Stimulated activated CD8-positive, alpha-beta memory T cell treated with anti-CD3 and anti-CD28 coated beads, Interleukin-4, amount 100 ng/mL, for 1 hour (primary cell): ENCODE measurements at places on chromosomes 11 and 22.

GRCh38 chr11:18668131-18668530 lies 30.4 kb upstream of the TMEM86A start:
- no peak for DNase-seq

DNA sequence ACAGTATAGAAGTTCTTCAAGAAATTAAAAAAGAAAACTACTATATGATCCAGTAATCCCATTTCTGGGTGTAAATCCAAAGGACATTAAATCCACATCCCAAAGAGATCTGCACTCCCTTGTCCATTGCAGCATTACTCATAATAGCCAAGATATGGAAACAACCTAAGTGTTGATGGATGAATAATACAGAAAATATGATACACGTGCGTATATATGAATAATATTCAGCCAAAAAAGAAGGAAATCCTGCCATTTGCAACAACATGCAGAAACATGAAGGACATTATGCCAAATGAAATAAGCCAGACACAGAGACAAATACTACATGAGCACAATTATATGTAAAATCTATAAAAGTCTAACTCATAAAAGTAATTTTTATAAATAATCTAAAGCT lies 306.3 kb upstream of the ANO3 start:
- no peak for DNase-seq

DNA sequence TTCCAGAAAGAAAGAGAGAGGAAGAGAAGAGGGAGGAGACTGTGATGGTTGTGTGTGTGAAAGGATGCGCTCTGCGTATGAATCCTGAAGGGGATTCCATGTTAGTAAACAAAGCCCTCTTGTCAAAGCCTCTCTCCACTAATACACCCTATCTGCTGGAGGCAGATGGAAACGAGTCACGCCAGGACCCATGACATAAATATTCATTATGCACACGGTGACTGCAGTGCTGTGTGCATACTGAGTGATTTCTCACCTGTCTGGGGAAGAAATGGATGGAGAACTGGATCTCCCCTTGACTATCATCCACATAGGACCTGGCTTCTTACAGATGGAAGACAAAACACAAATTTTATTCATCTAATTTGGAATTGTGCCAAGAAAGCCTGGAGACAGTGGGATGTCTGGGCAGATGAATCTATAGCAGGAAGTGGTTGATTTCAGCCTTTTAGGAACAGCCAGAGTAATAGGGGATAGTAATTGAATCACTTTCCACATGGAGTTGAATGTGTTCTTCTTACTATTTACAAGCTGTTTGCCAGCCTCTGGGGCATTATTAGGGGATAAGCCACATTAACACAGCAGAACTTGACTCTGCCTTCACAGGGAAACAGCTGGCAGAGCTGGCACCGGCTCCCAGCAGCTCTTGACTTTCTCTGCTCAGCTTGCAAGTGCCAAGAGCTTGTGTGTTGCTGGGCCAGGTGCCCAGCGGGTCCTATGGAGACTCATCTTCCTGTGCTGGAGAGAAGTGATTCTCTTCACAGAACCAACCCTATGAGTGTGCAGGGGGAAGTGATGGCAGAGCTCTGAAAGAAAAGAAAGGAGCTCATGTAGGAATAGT lies 9.0 kb downstream of the MTNR1B start:
- DNase-seq = no peak

GRCh38 chr11:116468699-116469098 lies 304.1 kb downstream of the BUD13 start:
- no peak for DNase-seq

- no peak for DNase-seq
Measured at GRCh38 chr11:13834463-13834862, 128.1 kb upstream of the SPON1 start.

- no peak for DNase-seq
Measured at GRCh38 chr11:15967966-15968365, 388.4 kb downstream of the SOX6 start.

DNA sequence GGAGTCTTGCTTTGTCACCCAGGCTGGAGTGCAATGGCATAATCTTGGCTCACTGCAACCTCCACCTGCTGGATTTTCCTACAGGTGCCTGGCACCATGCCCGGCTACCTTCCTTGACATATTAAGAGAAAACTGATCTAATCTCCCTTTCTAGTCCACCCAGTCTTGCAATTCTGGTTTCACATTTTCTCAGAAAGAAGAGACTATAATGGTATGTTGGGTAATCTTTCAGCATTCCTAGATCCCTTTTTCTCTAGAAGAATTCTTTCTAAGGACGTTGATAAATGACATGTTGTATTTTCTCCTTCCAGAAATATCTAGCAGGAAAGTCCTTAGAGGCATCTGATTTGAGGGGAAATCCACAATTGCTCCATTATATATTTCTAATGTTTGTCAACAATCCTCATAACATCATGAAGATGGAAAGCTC lies 10.4 kb upstream of the HSPA8 start:
- no peak for DNase-seq

DNA sequence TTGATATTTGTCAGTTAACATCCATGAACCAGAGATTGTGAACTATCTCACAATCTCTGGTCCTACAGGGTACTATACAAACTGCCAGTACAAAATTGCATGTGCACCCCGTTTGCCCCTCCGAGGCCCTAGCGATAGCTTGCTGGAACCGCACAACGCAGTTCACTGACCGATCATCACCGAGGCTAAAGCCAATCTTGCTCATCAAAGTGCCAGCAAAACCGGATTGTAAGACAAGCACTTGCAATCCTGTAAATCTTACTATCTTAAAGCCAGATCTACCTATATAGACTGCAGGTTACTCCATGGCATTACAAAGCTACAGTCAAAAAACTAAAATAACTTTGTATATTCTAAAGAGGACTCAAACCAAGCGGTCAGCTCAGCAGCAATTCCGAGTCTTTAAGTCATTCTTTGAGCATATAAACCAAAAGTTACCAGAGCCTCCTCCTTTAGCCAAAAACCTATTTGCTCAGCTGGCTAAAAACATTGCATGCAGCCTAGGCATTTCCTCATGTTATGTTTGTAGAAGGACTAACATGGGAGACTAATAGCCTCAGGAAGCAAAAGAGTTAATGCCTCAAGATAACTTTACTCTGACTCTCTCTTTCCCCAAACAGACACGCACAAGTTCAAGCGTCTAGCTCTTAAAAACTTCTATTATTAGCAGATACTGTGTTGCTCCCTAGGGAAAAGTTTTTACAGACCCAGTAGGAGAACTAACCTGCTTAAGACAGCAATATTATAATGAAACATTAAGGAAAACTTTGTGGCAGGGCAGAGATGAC lies 30.7 kb upstream of the CPT1A start:
- DNase-seq = no peak

DNA sequence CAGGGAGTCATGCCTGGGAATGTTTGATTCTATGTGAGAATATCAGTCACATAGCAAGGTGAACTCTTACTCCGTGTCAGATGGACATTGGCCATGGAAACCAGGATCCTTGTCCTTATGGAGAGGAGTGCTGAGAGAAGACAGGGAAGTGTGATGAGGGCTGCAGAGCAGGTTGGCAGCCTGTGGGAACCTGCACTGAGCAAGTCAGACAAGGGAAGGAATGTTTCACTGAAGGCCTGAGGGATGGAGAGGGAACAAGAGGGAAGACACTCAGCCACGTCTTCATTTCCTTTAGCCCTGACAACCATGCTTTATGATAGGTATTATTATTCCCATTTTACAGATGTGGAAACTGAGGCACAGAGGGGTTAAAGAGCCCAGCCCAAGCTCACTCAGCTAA lies 38.4 kb upstream of the HORMAD2 start:
- DNase-seq = no peak

DNA sequence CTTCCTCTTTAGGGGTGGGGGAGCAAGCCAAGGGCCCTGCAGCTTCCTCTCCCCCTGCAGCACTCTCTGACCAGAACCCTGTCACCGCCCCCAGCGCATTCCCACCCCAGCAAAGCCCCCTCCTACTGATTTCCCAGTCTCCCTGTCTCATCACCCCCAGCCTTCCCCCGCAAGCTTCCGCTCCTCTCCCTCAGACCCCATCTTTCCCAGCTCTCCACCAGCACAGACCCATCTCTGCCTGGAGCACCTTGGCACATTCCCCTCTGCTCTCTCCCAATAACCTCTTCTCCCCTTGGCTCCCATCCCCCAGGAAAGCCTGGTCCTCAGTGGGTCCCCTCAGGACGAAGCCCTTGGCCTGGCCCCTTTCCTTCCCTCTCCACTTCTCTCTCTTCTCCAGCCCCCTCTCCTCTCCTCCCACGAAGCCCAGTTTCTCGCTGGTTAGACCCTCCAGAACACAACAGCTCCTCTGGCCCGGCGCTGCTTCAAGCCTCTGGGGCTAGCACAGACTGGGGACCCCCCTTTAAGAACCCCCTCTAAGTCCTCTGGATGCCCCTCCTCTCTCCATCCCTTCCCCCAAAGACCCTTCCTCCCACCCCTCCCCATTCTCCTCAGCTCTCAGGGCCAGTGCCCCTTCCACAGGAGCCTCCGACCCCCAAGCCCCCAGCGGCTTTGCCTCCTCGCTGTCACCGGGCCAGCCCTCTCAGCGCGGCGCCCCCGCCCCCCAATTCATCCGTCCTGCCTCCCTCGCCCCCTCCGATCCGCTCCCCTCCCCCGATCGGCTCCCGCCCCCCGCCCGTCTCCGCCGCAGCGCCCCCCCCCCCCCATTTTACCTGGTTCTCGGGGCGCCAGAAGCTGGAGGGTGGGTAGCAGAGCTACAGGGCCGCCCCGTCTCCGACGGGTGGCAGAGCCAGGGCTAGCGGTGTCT lies 594 bp downstream of the NRXN2 start:
- DNase-seq = no peak

DNA sequence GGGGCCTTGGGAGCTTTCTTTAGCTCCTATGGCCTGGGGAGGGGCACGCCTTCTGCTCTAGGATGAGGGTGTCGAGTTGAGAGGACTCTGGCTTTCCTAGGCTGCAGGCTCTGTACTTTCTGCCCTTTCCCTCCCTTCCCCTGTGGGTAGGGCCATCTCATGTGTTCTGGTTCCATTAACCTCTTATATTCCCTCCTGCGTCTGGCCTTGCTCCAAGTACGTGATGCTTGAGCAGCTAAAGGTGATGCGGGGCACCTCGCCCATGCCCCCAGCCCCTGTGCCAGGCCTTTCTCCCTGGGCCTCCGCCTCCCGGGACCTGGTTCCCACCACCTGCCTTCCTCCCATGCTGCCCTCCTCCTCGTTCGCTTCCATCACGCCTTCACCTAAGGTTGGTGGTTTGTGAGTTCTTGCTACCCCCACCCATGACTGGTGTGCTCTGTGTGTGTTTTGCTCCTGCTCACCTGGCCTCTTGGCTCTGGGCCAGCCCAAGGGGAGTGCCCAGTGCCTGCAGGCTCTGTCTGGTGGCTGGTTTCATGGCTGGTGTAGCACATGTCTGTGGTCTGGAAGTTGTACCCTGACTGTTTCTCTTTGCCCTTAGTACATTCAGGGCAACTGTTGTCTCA lies 34.1 kb downstream of the PHLDB1 start:
- DNase-seq = no peak

DNA sequence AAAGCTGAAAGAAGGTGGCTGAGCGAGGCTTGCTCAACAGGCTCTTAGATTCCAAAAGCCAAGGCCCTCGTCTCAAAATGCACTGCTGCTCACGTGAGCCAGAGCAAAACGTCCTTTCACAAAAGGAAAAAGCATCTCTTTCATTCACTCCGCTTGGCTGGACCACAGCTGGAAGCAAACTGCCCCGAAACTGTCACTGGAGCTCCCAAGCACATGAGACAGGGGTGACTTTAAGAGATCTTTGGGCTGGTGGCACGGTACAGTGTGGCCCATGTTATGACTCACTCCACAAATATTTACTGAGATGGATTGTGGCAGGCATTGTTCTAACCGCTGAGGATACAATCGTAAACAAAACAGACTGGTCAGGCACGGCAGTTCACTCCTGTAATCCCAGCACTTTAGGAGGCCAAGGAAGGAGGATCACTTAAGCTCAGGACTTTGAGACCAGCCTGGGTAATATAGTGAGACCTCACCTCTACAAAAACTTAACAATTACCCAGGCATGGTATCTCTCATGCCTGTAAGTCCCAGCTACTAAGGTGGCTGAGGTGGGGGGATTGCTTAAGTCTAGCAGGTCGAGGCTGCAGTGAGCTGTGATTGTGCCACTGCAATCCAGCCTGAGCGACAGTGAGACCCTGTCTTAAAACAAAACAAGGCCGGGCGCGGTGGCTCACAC lies 3.6 kb downstream of the PLA2G6 start:
- no peak for DNase-seq

- no peak for DNase-seq
Measured at GRCh38 chr22:17087498-17088131, 2.8 kb downstream of the IL17RA start.

GRCh38 chr11:120605469-120605868 lies 93.9 kb downstream of the GRIK4 start:
- no peak for DNase-seq

DNA sequence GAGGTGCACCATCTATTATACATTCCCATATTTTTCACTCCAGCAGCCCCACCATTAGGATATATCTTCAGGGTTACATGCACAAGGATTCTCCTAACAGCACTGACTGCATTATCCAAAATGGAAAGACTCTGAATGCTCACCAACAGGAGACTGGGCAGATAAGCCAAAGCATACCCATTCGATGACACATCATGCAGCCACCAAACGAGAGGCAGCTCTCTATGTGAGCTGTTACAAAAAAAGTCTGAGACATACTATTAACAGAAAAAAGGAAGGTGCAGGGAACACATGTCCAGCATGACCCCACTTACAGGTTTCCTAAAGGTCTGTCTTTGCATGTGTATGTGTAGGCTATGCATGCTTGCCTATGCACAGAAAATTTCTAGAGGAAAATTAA lies 12.4 kb upstream of the SERPIND1 start:
- DNase-seq = no peak

- DNase-seq = no peak
Measured at GRCh38 chr22:30362651-30363281, 6.0 kb downstream of the CCDC157 start.

DNA sequence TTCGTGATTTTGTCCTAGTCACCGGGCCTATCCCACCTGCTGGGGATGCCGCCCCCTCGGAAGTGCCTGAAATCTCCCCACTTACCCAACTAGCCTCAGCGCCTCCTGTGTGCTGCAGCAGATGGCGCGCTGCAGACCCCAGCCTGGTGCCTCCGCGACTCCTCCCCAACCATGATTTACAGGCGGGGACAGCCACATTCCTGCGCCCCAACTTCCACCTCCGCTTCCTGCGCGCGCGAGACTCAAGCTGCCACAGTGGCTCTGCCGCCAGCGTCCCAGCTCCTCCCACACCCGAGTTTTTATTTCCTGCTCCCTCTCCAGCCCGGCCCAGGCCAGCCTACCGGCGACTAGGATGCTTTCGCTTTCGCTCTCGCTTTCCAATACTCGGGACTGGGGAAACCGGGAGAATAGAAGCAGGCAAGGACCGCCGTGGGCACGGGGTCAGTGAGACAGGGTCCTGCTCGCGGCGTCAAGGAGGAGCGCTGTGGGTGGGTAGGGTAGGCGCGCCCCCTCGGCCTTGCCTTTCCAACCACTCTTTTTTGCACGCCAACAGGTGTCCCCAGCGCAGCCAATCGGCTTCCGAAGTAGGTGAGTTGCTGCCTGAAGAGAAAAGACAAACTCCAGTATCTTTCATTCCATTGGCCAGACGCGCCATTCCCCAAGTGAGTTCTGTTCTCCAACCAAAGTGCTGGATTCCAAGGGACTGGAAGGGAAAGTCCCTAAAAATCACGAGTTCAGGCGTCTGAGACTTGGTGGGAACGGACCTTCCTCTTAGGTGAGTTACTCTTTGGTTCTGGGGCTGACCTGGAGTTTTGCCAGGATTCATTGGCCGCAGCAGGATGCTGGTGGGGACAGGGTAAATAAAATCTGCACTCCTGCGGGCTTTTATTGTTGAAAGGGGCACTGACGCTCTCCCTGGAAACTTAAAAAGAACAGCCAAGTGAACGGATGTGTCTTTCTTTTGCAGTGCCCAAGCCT lies at the start of gene FAM111A:
Gene FAM111A (plus strand): TSS at position 327 of the 978 bp plus-strand sequence. CDS start 6,017 bp downstream, outside the sequence.
- peak; percentile 49 for DNase-seq
